ENCODE measurements at places on chromosomes 4 and X. TPM values are rescaled to one million over a fixed set of nuclear protein-coding genes. Genes with fewer than 3 reads are reported as not detected.

- DNase-seq: no peak
Measured at GRCh38 chrX:20531667-20532066, 265.0 kb upstream of the RPS6KA3 start.

DNA sequence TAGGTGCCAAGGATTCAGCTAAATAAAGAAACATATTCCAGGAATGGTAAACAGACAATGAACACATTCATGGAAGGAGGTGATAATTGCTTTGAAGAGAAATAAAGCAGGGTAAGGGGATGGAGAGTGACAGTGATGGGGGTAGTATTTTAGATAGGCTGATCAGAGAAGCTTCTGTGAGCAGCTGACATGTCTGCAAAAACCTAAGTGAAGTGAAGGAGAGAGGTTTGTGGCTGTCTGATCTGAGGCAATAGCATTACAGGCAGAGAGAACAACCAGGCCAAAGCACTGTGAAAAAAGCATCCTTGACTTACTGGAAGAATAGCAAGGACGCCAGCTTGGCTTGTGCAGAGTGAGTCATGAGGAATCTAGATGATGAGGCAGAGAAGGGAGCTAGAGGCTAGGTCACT, 271.9 kb upstream of the GATB start:
- DNase-seq: no peak

The TBL1X gene
- 32.5 TPM for total RNA-seq

The HSFX3 gene
- total RNA-seq: not detected

DNA sequence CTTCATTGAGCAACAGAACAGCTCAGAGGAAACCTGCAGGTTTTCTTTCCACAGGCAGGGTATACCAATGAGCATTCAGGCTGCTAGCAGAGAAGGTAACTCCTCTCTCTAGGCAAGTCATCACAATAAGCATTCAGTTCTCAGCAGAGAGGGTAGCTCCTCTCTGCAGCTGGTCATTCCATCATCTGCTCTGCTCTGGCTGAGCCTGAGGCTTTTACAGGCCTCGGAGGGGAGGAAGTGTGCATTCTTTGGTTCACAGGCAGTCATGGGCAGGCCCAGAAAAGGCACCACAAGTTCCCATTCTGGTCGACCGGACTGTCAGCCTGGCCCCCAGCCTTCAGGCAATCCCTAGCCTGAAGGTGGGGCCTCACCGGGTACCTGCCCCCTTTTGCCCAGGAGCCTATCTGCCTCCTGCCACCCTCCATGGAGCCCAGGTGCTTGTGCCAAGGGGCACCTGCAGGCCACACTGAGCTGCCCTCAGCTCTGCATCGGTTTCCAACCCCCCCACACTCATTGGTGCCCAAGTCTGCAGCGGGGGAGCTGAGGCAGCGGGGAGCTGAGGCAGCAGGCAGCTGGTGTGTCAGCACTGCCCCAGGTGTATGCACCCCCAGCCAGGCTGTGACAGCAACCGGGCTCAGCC, 83.1 kb downstream of the PRDM5 start:
- DNase-seq: no peak

GRCh38 chrX:108557580-108557979, 117.9 kb downstream of the COL4A5 start:
- DNase-seq: no peak

GRCh38 chr4:79184476-79184875, 141.4 kb downstream of the NAA11 start:
- no peak for DNase-seq

DNA sequence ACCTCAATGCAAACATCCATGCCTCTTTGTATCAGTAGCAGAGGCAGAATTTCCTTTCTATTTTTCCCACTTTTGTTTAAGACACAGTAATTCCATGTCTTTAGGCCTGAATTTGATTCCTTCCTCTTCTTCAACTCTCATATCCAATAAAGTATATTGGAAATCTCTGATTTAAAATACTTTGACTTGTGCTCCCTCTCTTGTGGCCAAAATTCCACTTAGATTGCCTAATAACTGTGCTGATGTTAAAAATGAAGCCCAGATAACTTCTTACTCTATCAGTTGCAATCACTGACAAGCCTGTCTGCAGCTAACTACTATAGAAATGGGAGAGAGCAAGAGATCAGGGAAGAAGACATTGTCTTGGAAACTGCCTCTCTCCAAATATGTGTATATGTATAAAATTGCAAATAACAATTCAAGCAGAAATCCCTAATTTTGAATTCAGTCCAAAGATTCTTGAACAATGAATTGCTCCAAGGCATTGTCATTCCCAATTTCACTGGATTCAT, 163.5 kb upstream of the SPIN4 start:
- DNase-seq: no peak
